BJ (cell line): ENCODE measurements at places on chromosomes 6 and 20.
A peak's percentile ranks its signal among the peaks of the same experiment; 100 is the strongest.

GRCh38 chr6:134835993-134836392, 113.9 kb downstream of the ALDH8A1 start:
- DNase-seq: no peak

- no peak for DNase-seq
Measured at GRCh38 chr20:911882-912600, 4.1 kb downstream of the ANGPT4 start.

GRCh38 chr6:104473021-104473429, 386.7 kb downstream of the HACE1 start:
- no peak for DNase-seq

DNA sequence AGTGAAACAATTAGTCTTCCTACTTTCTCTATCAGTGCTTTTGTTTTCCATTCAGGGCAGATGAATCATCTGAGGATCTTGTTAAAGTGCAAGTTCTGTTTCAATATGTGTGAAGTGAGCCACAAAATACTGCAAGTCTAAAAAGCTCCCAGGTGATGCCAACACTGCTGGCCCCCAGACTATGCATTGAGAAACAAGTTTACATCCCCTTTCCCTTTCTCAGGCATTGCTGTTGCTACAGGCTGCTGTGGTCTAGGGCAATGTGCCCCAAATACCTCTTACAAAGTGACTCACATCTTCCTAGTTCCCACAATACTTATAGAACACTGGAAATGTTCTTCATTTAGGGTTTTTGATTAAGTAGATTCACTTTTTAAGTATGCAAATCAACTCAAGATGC, 31.8 kb downstream of the ABRACL start:
- peak; percentile 38 for DNase-seq

- no peak for DNase-seq
Measured at GRCh38 chr20:55166063-55166462, 690.7 kb downstream of the DOK5 start.

GRCh38 chr6:139361211-139361610, 13.2 kb downstream of the CITED2 start:
- DNase-seq: no peak

DNA sequence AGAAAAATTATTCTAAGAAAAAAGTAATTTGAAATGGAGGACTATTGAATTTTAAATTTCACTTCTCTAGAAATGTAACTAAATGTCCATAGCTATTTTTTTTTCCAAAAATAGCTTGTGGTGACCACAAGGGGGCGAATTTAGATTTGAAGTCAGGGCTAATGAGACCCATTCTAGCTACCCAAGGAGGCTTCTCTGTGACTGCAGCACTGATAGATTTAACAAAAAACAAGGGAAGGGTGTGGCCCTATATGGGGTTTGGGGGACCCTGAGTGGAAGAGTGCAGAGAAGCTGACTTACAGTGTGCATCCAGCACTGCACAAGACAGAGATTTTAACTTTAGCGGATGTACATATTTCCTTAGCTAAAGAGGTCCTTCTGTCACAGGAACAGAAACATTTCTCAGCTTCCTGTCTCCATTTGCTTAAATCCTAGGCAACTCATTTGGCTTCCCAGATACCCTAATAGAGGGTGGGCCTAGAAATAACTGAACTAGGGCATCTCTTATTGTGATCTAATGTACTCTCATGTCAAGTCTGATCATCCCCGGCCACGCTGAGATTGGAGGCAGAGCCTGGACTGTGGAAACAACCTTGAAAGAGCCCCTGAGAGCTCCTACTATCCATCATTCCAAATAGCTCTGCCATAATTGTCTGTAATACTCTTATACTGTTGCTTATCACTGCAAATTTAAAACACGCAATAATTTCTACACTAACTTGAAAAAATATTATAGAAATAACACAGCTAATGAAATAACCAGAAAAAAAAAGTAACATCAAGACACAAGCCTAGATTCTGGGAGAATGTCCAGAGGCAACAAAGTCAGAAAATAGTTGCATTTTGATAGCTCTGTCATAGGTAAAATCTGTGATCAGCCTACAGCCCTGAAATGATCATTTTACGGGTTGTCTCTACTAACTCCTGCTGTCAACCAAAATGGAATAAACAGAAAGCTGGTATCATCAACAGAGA, 93.6 kb downstream of the SNAP91 start:
- DNase-seq: no peak

- no peak for DNase-seq
Measured at GRCh38 chr6:35064757-35065440, 76.2 kb downstream of the TCP11 start.

GRCh38 chr6:27312146-27312949, at the start of gene POM121L2:
TSS of gene POM121L2 (minus strand) at chr6:27312273. CDS start at chr6:27312170, 103 bp downstream.
- DNase-seq: no peak

- peak; percentile 75 for DNase-seq
Measured at GRCh38 chr6:13733178-13733887, 21.7 kb upstream of the RANBP9 start.

GRCh38 chr6:1572892-1573291, 36.8 kb upstream of the FOXC1 start:
- no peak for DNase-seq

DNA sequence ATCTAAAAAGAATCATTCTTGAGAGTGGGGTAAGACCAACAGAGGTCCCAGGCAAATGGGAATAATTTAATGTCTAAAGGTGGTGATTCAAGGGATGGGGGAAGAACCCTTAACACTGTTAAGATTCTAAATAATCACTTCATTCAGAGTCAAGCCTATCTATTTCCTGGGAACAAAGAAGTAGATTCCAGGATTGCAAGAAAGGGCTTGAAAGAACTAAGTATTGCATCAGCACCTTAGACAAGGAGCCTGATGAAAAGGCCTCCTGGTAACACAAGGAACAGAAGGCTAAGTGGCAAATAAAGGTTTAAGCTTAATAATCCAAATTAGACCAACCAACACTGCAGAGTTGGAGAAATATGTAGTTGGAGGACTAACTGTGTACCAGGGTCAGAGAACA, 620.7 kb upstream of the BTBD3 start:
- DNase-seq: no peak
